GM23248 (cell line): ENCODE measurements at places on chromosomes 7 and 10.

- DNase-seq: no peak
Measured at GRCh38 chr10:73803680-73804286, 7.6 kb downstream of the NDST2 start.

DNA sequence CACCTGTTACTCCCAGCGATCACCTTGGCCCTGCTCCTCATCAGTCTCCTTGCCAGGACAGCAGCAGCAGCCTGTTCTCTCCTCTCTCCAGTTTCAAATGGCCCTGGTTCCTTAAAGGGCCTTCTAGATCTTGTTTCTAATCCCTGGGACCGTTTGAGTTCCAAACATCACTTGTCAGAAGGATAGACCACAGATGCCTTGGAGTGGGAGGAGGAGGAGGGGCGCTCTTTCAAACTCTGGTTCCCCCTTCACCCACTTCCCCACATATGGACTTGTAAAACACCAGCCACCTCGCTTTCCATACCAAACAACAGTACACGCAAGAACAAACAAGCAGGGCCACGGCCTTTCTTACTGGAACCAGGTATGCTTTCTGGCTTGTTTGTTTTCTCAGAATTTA lies 104.8 kb downstream of the PLXNA4 start:
- no peak for DNase-seq

DNA sequence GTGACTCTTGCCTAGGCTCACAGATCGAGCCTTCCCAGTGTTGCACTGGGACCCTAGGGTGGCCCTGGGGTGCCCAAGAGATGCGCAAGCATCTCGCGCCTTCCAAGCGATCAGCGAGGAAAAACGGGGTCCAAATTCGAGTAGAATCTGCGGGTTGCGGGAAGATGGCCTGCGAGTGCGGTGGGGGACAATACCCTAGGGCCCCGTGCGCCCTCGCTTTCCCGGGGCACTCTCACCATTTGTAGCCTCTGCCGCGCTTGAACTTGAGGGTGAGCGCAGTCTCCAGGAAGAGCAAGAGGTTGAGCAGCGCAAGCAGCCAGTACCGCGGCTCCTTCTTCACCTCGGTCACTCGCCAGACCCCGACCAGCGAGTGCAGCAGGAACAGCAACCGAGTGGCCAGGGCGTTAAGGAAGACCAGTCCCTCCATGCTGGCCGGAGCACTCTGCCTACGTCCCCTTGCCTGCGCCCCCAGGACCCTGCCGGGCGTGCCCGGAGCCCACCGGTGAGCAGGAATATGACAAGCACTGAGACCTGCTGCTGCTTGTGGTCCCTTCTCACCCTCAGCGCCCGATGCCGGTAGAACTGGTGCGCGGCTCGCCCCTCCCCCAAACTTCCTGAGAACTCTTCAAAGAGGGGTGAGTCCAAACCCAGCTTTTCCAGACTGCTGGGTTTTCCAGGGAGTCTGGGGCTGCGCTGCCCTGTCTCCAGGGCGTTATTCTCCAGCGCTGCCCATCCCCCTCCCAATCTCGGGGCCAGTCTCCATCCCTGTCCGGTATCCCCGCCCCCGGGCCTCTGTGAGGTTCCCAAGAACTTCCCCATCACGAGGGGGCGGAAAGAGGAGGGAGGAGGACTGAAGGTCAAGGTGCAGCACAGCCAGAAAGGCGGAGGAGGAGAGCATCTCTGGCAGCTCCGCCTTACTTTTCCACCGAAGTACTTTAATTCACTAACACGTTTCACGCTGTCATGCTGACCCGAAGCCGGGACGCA lies at the start of gene TMEM26:
Gene TMEM26 (minus strand): TSS at position 727 of the 987 bp plus-strand sequence. CDS start 300 bp downstream, at position 427.
- DNase-seq: peak; percentile 59

GRCh38 chr10:117477961-117478670 lies 64.4 kb upstream of the EMX2 start:
- peak; percentile 97 for DNase-seq

- no peak for DNase-seq
Measured at GRCh38 chr7:50771120-50772002, 11.3 kb downstream of the GRB10 start.

- DNase-seq: peak; percentile 36
Measured at GRCh38 chr10:126264102-126265018, 123.9 kb downstream of the ADAM12 start.

GRCh38 chr7:12269100-12269895 lies 58.2 kb downstream of the TMEM106B start:
- no peak for DNase-seq

GRCh38 chr7:127765150-127765549 lies 113.2 kb downstream of the SND1 start:
- DNase-seq: no peak
